ENCODE measurements at places on chromosomes 12 and 14.

- DNase-seq = no peak
These were observed 581.6 kb downstream of the GALC start for GRCh38 chr14:87411370-87411769.

DNA sequence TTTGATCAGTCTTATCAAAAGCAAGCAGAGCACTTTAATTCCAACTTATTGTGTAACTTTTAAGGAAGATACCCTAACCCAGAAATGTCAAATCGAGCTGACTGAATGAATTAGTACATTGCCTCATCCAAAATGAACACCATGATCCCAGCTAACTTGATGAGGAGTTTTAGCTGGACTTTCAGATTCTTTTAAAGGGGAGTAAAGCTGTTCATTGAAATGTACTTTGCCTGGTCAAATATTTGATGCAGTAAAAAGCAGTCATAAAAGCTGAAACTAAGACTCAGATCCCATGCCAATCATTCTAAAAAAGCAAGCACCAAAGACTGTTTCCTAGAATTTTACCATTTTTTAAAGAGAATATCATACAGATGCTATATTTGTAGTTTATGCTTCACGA lies 114.1 kb downstream of the FSCB start:
- no peak for DNase-seq

DNA sequence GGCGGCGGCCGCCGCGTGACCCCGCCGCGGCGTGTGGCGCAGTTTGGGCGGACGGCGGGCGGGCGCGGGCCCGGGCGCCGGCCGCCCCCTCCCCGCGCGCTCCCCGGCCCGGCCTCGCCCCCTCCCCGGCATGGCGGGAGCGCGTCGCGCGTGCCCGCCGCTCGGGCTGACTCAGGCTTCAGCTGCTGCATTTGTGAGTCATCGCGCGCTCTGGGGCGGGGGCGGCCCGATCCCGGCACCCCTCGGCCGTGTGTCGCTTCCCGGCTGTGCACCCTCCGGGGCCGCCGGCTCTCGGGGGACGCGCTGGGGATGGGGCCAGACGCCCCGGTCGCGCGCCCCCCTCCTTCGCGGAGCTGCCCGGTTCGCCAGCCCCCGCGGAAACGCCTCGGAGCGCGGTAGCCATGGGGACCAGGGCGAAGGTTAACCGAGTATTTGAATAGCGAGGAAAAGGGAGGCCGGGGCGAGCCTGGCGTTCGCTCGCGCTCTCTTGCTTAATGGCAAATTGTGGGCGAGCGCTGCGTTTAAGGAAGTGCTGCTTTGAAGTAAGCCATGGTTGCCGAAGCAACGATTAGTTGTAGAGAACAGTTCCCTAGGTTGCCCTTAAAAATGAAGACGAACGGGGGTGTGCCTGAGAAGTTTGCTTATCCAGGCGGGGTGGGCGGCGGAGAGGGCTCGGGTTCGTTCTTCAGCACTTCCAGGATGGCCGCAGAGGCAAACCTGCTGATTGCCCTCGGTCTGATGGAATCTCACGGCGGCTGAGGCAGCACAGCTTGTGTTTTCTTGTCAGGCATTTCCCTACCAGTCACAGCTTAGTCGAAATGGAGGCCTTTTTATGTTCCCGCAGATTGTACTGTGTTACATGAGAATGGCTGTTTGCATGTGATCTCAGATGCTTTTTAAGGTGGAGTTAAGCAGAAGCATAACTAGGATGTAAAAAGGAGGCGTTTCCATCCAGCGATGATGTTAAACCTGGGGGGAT lies 896 bp downstream of the EIF5 start:
- peak; percentile 57 for DNase-seq

DNA sequence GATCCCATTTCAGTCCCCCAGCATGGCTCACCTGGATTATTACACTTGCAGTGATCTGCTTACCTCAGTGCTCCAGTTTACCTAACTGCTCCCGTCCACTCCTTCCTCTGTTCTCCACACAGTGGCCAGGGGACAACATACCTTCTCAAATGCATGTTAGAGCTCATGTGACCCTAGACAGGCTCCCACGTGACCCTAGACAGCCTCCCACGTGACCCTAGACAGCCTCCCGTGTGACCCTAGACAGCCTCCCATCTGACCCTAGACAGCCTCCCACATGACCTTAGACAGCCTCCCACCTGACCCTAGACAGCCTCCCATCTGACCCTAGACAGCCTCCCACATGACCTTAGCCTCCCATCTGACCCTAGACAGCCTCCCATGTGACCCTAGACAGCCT lies 226.0 kb upstream of the TMEM132C start:
- DNase-seq = no peak

DNA sequence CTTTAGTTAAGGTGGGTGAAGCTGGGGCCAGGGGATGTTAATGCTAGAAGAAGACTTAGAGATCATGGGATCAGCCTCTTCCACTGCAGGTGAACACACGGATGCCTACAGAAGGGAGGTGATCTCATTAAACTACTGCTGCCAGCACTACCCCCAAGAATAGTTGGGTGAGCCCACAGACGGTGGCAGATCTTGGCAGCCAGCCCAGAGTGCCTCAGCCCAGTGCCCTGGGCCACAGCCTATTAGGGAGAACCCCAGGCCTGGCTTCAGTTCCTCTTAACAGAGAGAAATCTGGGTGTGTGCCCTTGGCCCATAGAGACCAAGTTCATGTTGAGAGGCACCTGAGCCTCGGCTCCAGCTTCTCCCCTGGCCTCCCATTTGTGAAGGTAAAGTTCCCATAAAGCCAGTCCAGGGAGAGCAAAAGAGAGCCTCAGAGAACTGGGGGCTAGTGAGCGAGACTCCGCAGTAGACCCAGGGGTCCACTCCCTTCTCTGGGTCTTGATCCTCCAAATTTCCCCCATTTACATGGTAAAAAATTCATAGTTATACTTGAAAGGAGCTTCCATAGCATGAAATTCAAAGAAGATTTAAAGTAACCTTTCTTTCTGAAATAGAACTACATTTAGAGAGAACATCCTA lies 125.0 kb upstream of the CCND2 start:
- DNase-seq = no peak

DNA sequence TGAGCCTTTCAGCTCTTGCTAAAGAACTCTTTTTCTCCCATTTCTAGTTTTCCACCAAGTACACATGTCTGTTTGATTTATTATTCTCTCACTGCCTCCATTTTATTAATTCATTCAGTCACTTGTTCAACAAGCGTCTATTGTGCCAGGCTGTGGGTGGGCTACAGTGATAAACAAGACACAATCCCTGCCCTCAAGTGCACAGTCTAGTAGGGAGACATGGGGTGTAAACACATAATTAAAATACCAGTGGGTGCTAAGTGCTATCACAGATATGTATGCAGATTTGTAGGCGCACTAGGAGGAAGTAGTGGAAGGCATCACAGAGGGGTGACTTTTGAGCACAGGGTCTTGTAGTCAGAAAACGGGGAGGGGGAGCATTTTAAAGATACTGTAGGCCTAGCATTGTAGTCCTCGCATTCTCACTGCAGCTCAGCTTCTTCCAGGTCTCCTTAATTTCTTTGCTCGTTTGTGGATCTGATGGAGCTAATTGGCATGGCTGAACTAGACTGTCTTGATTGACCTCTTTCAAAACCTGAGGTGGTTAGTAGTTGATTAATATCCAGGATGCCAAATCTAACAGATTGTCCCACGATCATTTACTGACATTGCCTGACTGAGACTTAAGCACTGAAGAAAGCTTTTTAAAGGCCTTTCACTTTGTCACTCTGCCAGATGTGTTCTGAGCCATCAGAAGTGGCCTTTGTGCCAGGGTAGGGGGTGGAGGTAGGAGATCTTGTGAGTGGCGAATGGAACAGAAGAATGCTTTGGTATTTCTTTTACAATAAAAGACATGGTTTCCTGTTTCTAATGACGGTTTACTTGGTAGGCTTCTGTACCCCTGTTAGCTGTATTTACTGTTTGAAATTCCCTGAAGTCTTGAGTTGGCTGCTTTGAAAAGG lies 116.9 kb downstream of the DIP2B start:
- DNase-seq = no peak

GRCh38 chr14:61841145-61841544 lies 78.9 kb downstream of the SNAPC1 start:
- DNase-seq = peak; percentile 25

DNA sequence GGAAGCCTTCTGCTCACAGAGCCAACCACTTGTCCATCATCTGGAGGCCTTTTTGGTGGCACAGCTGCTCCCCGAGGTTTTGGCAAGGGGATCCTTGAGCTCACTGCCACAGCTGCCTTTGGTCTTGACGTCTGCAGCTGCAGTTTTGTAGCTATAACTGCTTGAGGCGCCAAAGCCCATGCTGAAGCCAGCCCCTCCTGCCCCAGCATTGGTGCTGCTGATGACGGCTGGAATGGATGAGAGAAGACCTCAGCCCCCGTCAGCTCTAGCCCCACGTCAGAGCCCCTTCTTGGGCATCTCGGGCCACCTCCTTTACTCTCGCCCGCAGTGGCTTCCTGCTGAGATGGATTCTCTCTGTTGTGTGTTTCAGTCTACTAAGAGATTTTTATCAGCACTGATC lies 12.3 kb upstream of the KRT74 start:
- DNase-seq = peak; percentile 18

- peak; percentile 62 for DNase-seq
These were observed 65.1 kb downstream of the CRADD start for GRCh38 chr12:93742110-93742934.

- no peak for DNase-seq
These were observed 2.6 kb downstream of the ARF6 start for GRCh38 chr14:49895480-49895879.

GRCh38 chr14:29712601-29713000 lies 215.0 kb downstream of the PRKD1 start:
- no peak for DNase-seq

DNA sequence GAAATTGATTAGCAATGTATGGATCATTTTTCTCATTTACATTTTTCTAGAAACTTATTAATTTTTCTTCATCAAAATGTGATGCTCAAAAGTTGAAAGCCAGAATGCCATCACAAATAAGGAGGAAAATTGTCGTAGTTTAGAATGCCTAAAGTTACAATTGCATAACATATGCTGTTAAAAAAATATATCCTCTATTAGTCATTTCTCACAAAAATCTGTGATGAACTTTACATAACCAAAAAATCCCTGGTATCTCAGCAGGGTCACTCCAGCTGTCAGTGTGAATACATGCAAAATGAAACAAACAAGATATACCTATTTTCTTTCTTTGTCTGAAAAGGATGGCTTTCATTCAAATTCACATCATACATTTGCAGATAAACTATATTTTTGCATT lies 358.9 kb downstream of the PAWR start:
- no peak for DNase-seq
